NCI-H69 (cell line): ENCODE measurements at places on chromosomes 4 and X.

GRCh38 chr4:10173754-10174749, 57.5 kb upstream of the WDR1 start:
- DNase-seq = no peak

DNA sequence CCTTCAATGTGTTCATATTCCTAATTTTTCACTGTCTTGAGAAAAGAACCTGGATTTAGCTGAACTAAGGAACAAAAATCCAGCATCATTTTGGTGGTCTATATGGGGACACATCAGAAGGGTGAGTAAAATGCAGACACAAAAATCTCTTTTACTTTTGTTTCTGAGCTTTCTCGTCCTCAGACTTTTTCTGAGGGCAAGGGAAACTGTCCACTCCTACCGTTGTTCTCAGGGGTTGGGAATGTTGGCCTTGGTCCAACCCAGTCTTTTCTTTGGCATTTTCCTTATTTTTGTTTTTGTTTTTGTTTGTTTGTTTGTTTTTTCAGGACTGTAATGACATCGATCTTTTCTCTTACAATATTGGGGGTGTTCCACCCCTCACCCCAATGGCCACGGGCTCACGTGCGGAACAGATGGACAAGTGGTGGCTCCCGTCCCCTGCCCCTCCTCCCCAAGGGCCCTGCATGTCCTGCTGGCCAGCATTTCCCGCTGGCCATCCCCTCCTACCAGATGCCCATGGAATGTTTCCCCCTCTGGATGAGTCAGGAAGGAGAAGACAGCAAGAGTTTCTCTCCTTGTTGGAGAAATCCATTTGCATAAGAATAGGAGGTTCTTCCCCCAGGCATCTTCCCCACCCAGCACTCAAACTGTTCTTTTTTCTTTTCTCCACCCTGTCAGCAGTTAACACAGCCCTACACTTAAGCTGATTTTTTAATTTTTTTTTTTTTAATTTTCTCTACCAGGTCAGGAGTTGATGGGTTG, 305.4 kb upstream of the NDST4 start:
- DNase-seq = no peak

GRCh38 chr4:95472534-95472933, 76.2 kb downstream of the UNC5C start:
- no peak for DNase-seq

GRCh38 chr4:1563241-1563640, 120.9 kb downstream of the FAM53A start:
- no peak for DNase-seq

DNA sequence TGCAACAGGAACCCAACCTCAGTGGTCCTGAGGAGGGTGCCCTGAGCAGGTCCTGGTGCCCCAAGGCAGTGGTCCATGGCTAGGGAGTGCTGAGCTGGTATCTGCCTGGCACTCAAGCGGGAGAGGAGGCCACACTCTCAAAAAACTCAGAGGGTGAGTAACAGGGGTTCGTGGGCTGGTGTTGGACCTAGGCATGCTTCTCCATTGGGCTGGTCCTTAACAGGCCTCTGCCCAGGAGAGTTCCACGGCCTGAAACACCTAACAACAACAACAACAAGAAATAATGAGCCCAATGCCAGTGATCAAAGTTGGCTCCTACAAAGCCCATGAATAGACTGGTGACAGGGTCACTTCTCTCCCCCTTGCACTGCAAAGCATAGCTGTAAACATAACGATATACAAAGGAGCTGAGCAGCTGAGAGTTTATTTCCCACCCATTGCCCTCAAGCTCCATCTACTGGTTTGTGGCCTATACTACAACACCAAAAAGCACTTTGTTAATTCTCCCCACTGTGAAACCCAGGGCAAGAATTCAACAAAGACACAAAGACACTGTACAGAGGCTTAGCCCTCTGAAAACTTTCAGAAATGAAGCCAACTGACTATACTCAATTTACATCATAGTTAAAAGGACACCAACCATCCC, 736.1 kb upstream of the ADGRL3 start:
- DNase-seq = peak; percentile 20

- no peak for DNase-seq
These were observed 93.8 kb downstream of the GPC4 start for GRCh38 chrX:133321451-133321850.

- no peak for DNase-seq
These were observed 24.0 kb downstream of the RPA4 start for GRCh38 chrX:96907516-96908272.

- DNase-seq = no peak
These were observed 165.1 kb downstream of the GPAT3 start for GRCh38 chr4:83701041-83701440.

GRCh38 chr4:77012726-77013125, 63.1 kb downstream of the CCNI start:
- no peak for DNase-seq

DNA sequence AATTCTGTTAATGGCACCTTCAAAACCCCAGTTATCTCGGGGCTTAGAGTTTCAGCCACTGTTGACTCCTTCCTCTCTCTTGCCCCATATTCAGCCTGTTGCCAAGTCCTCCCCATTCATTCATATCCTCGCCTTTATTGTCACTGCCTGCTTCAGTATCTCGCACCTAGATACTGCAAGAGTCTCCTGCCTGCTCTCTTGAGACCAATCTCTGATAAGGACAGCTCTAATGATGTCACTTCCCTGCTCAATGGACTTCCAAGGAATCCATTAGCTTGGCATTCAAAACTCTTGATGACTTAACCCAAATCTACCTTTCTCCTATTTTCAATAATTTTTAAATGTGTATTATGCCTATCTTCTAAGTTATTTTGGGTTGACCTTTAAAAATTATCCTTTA, 1.1 kb upstream of the UBE2A start:
- DNase-seq = no peak

DNA sequence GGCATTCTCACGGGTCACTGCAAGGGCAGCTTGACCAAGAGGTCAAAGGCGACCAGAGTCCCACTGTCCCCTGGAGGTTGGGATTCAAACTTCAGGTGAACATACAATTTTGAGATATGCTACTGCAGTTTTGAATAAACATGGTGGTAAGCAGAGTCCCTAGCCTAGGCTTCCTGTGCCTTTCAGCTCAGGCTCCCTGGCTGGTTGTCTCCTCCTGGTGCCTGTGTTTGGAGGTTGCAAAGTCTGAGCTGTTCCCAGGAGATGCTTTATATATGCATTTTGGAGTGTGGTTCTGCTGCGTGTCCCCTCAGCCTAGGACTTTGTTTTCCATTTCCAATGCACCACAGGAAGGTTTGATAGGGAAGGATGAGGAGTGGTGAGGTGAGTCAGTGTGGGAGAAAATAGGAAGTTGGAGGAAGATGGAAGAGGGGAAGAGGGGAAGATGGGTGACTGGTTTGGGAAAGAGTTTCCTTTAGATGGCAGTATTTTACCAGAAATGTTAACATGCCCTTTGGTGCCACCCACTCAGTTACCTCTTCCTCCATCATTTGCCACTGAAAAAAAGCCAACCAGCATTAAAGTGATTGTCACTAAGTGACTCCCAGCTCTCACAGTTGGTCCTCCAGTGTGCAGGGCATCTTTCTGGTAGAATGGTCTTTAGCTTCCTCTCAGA, 211.7 kb upstream of the AGTR2 start:
- DNase-seq = peak; percentile 42

DNA sequence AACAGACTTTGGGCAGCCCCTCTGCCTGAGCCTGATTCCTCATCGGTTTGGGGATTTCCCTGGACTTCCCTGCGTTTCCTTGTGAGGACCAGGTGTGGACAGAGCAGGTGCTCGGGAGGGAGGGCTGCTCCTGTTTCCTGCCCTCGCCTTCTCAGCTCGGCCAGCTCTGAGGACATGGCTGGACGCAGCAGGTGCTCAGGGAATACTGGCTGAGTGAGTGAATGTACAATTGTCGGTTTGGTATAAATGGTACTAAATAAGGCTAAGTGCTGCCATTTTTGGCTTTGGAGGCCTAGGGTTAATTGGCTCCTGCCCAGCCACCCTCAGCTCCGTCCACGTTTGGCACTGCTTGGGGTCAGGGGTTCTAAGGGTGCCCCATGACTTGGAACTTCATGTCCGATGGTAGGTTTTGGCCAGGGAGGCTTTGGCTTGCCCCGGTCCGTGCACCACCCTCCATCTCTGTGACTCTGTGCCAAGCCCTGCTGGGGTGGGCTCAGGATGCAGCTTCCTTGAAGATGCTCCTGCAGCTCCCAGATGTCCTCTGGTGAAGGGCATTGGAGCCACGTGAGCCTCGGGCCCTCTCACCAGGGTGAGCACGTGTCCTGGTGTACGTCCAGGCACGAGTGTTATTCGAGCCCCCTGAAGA, 45.0 kb upstream of the NKX1-1 start:
- no peak for DNase-seq

GRCh38 chr4:126136922-126137781, 822.4 kb downstream of the FAT4 start:
- no peak for DNase-seq

GRCh38 chrX:48897157-48897624, 377 bp downstream of the TIMM17B start:
- DNase-seq = peak; percentile 91

- no peak for DNase-seq
These were observed 304.6 kb upstream of the TENM3 start for GRCh38 chr4:181938631-181939030.

- DNase-seq = peak; percentile 52
These were observed 130.2 kb downstream of the CHRDL1 start for GRCh38 chrX:110665223-110666002.

GRCh38 chrX:68985135-68985755, 156.4 kb downstream of the EFNB1 start:
- DNase-seq = no peak

- DNase-seq = peak; percentile 1
These were observed 140.3 kb upstream of the CXCL13 start for GRCh38 chr4:77465271-77465670.

DNA sequence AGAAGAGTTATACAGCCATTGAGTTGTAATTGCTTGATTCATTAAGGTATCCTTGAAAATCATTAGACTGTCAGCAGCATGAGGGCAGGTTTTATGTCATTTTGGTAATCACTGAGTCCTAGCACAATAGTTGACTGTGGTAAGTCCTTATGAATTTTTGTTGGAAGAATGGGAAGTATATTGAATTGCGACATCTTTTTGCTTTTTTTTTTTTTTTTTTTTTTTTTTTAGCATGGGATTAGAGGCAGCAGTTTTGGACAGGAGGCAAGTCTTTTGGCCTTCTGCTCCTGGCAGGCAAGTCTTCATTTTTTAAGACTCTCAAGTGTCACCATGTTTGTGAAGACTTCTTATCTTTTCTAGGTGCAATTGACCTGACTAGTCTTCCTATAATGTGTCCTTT, 29.7 kb downstream of the PRRG1 start:
- no peak for DNase-seq

GRCh38 chr4:183993676-183994075, 88.6 kb downstream of the STOX2 start:
- no peak for DNase-seq

DNA sequence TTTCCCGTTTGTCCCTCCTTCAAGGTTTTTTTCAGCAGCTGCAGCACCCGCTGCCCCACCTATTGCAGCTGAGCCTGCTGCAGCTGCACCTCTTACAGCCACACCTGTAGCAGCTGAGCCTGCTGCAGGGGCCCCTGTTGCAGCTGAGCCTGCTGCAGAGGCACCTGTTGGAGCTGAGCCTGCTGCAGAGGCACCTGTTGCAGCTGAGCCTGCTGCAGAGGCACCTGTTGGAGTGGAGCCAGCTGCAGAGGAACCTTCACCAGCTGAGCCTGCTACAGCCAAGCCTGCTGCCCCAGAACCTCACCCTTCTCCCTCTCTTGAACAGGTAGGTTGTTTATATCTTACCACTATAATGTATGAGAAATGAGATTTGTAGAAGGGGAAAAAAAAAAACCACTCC, 4.5 kb downstream of the PRR27 start:
- peak; percentile 0 for DNase-seq

DNA sequence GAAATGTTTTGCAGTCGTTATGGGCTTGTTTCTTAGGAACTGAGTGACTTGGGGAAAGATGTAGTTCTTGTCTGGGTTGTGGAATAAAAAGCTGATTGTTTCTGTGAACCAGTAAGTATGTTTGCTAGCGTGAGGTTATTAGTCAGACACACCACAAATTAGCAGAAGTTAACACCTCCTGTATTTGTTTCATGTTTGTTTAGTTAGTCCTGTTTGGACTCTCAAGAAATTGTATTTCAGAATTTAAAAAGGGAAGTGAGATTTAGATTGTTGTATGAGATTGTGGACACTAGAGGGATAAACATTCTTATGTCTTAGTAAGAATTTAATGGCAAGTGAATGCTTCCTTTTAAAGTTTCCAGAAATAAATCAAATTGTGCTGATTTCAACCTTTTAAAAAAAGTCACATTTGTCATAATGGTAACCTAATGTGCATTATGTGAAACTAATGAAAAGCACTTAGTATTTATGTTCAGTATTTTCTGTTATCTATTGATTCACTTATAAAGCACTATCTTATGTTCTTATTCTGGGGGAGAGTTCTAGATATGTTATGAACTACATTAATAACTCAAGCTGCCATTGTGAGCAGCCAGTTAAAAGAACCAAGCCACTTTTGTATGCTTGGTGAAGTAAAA, 25.6 kb downstream of the ATP10D start:
- DNase-seq = no peak

DNA sequence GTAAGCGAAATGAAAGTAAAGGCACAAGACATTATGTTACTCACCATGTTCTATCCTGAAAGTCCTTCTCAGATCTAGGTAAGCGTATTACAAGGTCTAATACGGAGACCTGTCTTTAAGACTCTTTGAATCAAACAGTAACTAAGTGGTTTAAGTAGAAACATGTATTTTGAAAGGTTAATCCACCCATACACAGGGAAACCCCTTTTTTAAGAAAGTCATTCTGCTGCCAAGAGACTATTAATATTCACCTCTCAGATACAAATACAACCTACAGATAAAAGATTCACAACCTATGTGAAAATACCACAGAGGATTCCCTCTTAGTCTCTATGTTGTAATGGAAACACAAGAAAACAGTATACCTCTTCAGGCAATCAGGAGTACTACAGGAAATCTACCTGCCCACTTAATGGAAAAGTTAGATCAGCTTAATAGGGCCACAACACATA, 63.2 kb upstream of the TNIP3 start:
- DNase-seq = no peak

DNA sequence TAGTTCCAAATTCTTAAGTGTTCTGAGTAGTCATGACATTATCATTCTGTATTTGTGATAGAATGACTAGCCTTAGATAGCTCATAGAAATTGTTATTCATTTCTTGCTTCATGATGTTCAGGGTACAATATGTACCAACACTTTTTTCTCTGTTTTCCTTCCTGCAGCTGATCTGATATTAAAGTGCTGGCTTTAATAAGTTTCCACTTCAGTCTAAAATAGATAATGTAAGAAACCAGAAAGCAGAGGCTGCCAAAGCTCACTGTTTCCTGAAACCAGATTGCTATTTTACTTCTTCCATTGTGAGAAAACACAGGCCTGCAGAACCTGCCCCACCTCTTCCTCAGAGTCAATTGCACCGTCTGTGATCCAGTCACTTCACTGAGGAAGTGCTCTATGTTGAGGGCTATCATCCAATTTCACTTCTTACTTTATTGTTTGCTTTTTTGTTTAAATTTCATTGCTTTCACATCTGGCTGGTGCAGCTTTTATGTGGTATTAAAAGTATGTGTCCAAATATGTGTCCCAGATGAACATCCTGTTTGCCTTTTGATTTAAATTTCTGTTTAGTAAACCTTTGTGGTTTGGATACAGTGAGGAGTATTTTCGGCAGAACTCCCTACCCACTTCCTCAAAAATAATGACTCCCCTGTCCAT, 652.1 kb downstream of the ANKRD50 start:
- no peak for DNase-seq
